Fibroblast of the conjunctiva (primary cell): ENCODE measurements at places on chromosomes 4 and X.

GRCh38 chr4:79689740-79690139 is 281.7 kb upstream of the GK2 start:
- DNase-seq = no peak

DNA sequence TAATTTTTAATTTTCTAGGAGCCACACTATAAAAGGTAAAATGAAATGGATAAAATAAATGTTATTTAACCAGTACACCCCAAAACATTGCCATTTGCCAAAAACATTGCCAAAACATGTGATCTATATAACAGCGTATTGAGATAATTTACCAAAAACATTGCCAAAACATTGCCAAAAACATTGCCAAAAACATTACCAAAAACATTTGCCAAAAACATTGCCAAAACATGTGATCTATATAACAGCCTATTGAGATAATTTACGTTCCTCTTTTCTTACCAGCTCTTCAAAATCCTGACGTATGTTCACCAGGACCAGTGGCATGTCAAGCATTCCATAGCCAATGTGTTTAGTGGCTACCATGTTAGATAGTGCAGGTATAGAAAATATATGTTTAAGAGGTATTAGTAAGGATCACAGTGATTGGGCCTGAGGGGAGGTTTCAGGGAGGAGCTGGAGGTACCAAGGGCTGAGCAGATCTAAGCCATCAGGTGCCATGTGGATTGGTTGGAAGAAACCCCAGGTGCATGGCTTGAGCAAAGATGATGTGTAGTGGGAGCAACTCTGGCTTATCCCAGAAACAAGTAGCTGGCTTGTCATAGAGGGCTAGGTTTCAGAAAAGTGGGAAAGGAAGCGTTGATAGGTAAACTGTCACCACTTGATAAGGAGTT is 42.6 kb downstream of the RAPGEF2 start:
- DNase-seq = no peak

GRCh38 chrX:13732246-13733067 is 2.0 kb downstream of the TRAPPC2 start:
- no peak for DNase-seq

GRCh38 chrX:114800719-114801118 is 216.7 kb downstream of the IL13RA2 start:
- peak; percentile 80 for DNase-seq

DNA sequence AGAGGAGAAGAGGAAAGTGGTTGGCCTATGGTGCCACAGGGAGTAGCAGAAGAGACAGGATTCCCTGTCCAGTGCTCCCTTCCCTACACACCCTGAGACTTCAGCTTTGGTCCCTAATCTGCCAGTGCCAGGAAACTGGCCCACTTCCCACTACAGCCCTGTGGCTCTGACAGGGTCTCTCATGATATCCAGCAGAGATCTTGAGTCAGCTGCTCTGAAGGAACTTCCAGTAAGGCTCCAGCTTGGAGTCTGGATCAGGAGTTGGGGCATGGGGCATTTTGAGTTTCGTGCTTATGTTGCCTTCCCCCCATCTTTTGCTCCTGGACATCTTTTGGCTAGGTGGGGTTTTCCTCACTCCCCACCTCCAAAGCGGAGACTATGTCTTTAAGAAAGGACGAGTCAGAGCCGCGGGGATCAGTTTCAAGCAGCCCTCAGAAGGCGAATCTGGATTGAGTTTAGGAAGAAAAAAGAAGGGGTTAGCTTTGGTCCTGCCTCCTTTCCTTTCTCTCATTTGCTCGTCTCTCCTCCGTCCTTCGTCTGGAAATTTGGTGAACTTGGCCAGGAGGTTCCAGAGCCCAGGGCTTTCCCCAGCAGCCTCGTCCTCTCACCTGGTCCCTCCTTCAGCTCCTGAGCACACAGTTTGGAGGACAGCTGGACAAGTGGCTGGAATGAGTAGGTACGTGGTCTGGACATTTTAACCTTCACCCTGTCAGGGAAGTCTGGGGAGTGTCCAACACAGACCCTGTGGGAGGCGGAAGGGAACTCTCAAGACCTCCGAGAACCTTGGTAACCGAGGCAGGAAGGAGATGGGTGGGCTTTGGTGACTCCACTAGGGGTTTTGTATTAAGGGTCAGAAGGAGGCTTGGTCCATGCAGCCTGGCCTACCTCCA is 104.4 kb downstream of the RTL5 start:
- no peak for DNase-seq

GRCh38 chr4:72953571-72953970 is 115.9 kb downstream of the COX18 start:
- DNase-seq = no peak

DNA sequence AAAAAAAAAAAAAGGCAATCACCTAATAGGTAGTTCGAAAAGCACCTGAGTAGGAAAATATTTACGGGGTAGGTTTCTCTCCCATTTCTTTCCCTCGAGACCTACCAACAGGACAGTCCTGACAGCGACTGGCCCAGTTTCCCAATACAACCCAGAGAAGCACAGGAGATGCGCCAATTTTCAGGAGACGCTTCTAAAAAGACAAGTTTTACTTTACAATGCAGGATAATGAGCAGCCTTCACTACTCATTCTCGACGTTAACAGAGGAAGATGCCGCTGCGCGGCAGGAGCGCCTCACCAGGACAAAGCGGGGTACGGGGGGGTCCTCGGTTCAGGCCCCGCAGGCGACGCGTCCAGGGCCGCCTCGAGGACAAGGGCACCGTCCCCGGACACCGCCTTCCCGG is 708 bp downstream of the BCLAF3 start:
- DNase-seq = no peak

- DNase-seq = no peak
Measured at GRCh38 chrX:108426262-108426661, 12.0 kb downstream of the COL4A6 start.

DNA sequence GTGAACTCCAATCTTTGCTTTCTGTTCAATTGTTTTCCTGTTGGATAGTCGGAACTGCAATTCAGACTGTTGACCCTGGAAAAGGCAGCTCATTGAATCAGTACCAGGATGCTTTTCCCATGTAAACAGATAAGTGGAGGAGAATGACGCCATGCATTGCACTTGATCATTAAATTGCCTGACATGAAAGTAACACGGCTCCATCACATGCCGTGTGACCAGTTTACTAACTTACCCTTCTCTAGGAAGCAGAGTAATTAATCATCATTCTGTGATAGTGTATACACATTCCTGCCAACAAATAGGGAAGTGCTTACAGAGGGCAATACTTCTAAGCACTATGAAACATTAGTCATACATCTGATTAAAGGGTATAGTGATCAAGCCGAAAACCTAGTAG is 101.4 kb downstream of the PPARGC1A start:
- DNase-seq = no peak

GRCh38 chr4:147707892-147708672 is 23.8 kb upstream of the ARHGAP10 start:
- peak; percentile 32 for DNase-seq

DNA sequence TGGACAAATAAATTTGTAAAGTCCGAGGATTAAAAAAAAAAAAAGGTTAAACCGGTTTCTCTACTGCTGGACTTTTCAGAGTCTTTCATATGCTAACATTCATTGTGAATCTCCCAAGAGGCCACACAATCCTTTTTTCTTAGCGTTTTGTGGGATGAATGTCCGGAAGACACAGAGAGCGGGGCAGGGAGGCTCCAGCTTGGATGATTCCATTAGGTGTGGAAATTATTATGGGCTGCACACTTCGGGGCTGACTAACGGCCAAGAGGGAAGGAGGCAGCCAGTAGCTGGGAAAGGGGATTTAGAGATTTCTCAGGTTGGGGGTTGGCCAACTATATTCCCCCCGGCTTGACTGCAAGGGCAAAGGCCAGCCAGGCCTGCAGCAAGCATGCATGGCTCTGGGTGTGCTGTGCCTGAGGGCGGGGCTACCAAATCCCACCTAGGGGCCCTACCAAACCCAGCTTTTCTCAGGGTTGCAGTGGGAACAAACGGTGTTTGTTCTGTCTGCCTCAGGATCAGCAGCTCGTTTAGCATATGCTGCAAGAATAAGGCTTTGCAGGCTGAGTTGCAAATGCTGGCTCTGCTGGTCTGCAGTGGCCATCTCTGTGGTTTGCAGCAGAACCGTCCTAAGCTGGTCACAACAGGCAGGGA is 28.6 kb downstream of the NYX start:
- DNase-seq = no peak

DNA sequence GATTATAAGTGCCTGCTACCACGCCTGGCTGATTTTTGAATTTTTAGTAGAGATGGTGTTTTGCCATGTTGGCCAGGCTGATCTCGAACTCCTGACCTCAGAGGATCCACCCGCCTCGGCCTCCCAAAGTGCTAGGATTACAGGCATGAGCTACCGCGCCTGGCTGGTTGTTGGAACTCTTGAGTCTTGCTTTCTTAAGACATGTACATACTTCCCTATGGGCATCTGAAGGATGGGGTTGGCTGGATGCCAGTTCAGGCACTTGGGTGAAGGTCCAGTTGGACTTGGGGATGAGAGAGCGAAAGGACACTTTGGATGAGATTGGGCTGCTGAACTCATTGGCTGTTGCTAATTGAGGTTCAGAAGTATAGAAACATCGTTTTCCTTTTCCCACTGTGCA is 40.5 kb downstream of the ATG4A start:
- DNase-seq = no peak

- DNase-seq = no peak
Measured at GRCh38 chr4:154642373-154643009, 30.0 kb upstream of the FGG start.

DNA sequence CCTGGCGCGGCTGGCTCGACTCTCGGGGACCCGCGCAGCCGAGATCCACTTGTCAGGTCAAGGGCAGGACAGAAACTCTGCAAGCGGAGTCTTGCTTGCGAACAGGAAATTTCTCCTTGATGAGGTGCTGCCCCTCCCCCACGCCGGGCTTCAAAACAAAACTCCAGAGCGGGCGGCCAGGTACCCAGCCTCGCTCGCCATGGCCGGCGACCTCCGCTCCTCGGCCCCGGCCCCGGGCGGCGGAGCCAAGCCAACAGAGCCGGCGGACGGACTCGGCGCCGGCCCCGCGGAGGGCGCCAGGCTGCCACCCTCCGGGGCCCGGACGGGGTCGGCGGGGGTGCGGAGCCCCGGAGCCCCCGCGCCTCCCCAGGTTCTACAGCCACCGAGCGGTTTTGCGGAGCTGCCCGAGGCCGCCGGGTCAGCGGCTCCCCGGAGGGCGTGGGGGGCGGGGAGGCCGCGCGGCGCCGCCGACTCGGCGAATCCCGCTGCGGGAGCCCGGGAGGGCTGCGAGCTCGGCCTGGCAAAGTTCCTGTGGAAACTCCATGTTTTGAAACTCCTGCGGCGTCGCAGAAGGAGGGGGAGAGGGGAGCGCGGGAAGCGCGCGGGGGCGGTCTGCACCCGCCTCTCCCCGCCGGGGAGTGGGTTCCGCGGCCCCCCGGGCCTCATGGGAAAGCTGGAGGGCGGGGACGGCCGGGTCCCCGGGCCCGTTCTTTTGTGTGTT is 11.7 kb upstream of the BCOR start:
- no peak for DNase-seq

DNA sequence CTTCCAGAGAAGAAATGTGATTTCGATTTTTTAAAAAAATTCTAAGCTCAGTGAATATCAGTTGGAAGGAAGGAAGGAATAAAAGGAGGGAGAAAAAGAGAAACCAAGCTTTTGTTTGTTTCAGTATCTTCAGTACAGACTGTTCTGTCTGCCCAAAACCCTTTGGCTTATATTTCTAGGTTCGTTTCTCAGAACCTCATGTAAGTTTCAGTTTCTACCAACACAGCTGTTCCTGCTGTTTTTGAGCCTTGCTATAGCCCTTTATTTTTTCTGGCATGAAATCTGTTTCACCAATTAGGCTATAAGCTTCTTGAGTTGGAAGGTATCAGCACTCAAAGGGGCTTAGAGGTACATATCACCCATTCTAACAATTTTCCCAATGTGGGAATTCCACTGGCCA is 157.9 kb downstream of the GBA3 start:
- DNase-seq = no peak

- DNase-seq = no peak
Measured at GRCh38 chr4:75653845-75654503, 19.2 kb downstream of the G3BP2 start.

GRCh38 chrX:56503941-56504673 is 59.3 kb upstream of the UBQLN2 start:
- no peak for DNase-seq

DNA sequence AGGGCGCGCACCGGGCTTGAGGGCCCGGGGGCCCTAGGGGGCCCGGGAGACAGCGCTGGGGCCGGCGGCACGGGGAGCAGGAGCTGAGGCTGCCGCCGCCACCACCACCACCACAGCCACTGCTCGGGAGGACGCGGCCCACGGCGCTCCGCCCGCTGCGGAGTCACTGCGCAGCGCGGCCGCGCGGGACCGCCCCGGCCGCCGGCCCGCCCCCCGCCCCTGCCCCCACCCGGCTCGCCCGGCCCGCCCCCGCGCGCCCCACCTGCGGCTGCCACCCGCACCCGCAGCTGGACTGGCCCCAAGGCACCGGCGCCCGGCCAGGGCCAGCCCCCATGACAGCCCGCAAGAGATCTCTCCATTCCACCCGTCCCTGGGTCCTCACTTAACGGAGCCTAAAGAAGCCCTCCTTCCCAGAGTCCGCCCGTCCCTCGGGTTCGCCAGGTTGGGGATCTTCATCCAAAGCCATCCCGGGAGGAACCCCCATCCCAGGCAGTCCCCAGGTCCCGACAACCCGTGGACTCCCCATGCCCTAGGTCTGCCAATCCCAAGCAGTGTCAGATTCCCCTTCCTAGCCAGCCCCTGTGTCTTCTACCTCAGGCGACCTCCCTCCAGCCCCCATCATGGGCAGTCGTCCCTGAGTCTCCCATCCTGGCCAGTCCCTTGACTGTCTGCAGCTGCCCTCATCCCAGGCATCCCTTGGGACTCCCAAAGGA is 40.0 kb upstream of the IQSEC2 start:
- DNase-seq = no peak

- no peak for DNase-seq
Measured at GRCh38 chrX:15676886-15677285, 12.3 kb upstream of the CLTRN start.

- no peak for DNase-seq
Measured at GRCh38 chr4:187415231-187415630, 580.3 kb upstream of the ZFP42 start.

DNA sequence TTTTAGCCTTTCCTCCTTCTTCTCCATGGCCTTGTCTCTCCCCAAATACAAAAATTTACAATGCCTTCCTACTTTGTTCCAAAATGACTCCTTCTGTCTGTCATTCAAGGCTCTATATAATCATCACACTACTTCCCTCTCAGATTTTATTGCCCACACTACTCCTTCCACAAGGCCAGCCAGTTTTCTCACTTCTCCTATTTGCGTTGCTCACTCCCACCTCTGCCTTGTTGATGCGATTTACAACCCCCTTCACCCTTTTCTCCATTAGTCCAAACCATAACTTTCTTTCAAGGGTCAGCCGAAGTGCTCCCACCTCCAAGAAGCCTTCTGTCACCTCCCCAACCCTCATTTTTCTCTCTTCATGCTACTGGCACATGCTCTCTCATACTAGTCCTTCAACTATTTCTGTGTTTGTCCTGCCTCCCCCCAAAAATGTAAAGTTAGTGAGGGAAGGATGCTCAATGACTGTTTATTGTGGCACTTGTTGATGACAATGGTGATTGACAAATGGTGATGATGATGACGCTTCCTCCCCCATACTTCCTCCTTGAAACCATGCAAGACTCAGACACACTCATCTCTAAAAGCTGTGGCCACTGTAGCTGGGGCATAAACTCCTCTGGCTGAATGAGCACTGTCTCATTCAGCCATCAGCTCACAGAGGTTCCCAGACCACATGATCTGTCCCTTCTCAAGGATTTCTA is 2.7 kb upstream of the XKRX start:
- no peak for DNase-seq

- no peak for DNase-seq
Measured at GRCh38 chr4:74934016-74934831, 1.3 kb downstream of the PARM1 start.
